ENCODE measurements at places on chromosomes 12 and 14. TPM values are rescaled to one million over a fixed set of nuclear protein-coding genes. Genes with fewer than 3 reads are reported as not detected.

GRCh38 chr12:46718495-46718894, 107.3 kb downstream of the SLC38A4 start:
- DNase-seq, result no peak

Gene CIDEB
- 0.09 TPM for polyA plus RNA-seq

Gene GUCY2C
- 1.9 TPM for polyA plus RNA-seq

Gene ASCL1
- polyA plus RNA-seq, result 0.12 TPM

DNA sequence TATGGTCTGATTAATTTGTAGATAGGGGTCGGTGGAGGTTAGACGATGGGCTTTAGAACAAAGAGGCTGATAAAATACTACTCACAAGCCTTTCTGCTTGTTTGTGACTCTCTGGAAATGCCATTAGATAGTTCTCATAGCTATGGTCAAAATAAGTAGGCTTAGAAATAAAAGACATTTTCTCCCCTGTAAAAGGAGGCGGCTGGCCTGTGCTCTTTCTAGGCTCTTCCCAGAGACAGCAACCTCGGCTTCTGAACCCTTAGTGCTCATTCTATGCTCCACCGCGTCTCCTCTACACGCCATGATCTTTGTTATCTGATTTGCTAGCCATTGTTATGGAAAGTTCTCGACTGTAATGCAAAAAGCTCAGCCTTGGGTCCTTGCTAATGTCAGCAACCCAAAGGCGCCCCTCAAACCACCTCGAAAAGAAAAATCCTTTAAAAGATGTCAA, 64.5 kb downstream of the CRADD start:
- peak; percentile 73 for DNase-seq

GRCh38 chr12:115774148-115774895, 503.2 kb downstream of the MED13L start:
- DNase-seq, result no peak

GRCh38 chr14:68881396-68881795, 88.5 kb upstream of the ZFP36L1 start:
- no peak for DNase-seq

Measured in H1 (cell line).